ENCODE measurements at places on chromosomes 6 and 20.

DNA sequence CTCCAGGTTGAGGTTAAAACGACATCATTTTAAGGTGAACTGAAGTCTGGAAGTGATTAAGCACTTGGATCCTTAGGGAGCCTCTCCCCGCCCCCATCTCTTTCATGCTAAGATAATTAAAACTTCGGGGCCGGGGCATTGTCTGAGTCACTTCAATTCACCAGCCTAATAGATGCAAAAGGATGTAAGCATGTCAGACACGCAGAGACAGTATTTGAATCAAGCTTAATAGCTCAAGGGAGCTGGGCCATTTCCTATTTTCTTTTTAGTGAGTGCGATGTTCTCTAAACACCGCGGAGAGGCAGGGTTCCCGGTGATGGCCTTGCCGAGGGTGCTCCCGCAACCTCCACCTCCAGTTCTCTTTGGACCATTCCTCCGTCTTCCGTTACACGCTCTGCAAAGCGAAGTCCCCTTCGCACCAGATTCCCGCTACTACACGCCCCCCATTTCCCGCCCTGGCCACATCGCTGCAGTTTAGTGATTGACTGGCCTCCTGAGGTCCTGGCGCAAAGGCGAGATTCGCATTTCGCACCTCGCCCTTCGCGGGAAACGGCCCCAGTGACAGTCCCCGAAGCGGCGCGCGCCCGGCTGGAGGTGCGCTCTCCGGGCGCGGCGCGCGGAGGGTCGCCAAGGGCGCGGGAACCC, 516 bp upstream of the IRF4 start:
- peak; percentile 40 for DNase-seq

DNA sequence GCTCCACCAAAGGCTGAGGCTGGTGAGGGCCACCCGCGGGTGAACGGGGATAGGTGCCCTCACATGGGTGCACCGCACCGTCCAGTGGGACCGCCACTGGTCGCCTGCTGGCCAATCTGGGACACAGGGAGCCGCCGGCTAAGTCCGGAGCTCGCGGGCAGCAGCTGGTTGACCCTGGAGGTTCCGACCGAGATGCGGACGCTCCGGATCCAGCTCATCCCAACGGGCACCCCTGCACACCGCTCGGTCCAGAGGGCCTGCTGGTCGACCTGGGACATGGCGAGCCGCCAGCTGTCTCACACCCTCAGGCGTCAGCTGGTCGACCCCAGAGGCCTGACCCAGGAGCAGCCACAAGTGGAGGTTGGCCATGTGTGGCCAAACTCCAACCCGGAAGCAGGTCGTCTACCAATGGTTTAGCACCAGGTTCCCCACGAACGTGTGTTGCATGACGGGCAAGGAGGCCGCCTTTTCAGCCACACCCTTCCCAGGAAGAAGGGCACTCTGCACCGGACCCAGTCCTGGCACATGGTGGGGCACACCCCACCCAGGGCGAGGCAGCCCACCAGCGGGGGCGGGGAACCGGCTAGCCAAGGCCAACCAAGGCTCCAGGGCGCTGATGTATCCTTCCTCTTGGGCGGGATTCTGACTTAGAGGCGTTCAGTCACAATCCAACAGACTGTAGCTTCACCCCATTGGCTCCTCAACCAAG, 746.0 kb upstream of the DEFB115 start:
- DNase-seq = no peak

DNA sequence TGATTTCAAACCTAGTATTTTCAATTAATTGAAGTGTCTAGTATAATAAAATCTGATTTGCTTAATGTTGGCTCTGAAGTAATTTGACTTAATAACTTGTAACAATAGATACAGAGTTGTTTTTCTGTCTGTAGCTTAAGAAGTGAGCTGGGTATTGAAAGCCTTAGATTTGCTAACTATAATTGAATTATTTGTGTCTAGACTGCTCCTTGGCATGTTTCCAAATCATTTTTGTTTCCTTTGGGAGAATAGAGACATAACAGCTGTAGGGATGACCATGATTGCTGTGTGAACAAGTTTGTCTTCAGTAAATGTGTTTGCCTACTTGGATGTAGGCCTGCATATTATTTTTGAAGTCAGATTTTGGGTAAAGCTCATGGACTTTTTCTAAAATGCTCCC, 115.4 kb downstream of the SCAF8 start:
- DNase-seq = no peak

GRCh38 chr6:98579079-98579478, 255.3 kb upstream of the POU3F2 start:
- DNase-seq = no peak

- DNase-seq = no peak
Measured at GRCh38 chr6:498795-499231, 107.3 kb downstream of the IRF4 start.

GRCh38 chr6:40389254-40389653, 197.9 kb downstream of the LRFN2 start:
- DNase-seq = no peak

- DNase-seq = peak; percentile 50
Measured at GRCh38 chr6:158649289-158650143, at the start of gene SYTL3. Gene SYTL3, plus strand, starts transcription at chr6:158650054. Its CDS starts 13,215 bp downstream, at chr6:158663269.

- DNase-seq = no peak
Measured at GRCh38 chr6:5103250-5103649, 18.1 kb downstream of the PPP1R3G start.

DNA sequence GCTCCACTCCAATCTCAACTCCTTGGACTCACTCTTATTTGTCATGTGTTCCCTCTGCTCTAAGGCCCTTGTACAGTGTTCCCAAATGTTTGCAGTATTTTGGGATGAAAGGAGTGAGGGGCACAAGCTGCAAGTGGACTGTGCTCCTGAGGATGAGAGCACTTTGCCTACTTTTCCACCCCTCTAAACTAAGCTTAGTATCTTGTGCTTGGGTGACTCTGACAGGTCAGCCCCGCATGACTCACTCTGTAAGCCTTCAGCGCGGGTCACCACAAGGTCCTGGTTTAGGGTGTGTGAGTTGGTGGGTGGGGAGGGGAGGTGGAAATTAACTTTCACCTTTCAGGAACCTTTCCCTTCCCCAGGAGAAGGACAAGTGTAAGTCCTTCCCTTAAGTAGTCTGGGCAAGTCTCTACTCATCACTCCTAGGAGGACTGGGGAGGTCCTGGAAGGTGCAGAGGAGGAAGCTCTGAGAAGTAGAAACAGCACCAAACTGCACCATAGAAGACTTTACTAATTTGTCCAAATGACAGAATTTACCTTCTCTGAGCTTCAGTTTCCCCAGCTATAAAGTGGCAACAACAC, 68.8 kb upstream of the EPB41L1 start:
- DNase-seq = no peak

DNA sequence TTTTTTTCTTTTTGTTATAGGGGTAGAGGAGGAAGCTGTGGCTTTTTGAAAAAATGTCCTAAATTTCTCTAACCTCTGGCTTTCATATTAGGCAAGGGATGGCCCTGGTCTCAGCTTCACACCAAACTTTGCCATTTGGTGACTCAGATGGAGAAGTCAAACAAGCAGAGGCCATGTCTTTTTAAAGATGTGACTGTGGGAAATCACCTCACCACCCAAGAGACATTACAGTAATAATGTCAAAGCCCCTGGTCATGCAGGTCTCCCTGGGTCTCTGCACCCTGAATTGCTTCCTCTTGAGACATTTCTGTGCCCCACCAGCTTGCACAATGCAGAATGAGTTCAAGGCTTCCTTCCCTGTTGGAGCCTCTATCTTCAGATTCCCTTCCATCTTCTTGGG, 39.5 kb upstream of the ADGRF5 start:
- no peak for DNase-seq

DNA sequence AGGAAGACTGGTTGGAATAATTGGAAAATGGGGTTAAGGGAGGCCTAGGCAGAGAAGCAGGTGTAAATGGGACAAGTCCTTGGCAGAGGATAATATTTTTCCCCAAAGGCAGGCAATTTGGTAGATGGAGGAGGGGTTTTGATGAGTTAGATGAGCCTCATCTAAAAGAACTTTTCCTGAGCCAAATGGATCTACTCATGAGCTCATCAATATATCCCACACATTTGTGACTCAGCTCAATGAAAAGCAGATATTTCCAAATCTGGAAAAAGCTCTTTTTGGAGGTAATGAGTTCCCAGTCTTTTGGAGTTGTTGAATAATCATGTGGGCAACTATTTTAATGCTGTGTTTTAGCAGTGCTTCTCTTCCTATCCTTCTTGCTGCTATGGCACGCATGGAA, 685.5 kb upstream of the CITED2 start:
- peak; percentile 66 for DNase-seq

DNA sequence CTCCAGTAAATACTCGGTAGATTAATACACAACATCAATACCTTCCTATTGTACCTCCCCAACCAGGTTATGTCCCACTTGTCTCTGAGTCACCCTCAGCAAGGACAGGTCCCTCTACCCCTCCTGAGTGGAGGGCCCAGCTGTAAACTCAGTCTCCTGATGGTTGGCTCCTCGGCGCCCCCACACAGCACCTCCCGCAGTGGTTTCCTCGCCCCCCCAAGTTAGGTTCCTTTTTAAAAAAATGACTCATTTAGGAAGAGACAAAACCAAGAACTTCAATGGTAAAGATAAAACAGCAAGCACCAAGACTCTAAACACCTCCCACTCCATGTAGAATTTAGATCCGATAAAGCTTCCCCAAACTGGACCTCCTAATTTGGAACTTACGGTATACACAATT, 83.5 kb downstream of the TRERF1 start:
- no peak for DNase-seq

GRCh38 chr6:22099231-22099630, 197.6 kb downstream of the PRL start:
- DNase-seq = no peak

DNA sequence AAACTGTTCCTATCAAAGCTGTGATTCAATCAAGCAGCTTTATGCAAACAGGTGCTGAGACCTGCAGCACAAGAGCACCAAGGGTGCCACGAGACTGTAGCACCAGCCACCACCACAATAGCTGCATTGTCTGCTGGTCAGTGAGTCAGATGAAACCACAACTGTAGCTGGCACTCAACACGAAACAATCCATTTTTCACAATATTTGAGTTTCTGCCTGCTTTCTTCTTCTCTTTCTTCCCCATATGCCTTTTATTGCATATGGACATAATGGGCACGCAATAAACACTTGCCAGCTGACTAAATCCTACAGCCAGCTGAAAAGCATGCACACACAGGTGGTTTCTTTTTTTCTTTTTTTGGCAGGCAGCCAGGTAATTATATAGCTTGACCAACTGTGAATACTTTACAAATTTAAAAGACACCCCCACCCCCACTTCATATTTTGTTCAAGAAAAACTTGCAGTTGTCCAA, 16.6 kb downstream of the SLC2A12 start:
- DNase-seq = peak; percentile 56

GRCh38 chr6:136873748-136874147, 48.4 kb upstream of the SLC35D3 start:
- no peak for DNase-seq

All from foreskin fibroblast (primary cell).